Left lung (tissue), 14 donors: ENCODE measurements at places on chromosomes 1 and 21.

GRCh38 chr1:21659099-21659923 is 9.8 kb downstream of the RAP1GAP start:
- DNase-seq, result peak; percentile 95

DNA sequence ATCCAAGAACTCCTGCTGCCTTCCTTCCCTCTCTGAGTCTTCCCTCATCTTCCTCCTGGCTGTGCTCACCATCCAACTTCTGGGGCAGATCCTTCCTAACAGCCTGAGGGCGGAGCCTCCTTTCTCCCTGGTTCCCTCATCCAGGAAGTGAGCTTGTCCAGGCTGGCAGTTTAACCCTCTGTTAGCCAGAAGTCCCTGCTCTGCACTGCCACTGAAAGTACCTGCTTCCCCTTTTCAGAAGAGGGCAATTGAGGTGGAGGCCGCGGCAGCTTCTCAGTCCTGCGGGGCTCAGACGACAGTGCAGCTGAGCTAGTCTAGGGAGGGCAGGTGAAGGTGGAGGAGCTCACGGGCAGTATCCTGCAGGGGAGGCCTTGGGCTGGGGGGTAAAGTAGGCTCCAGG is 149.1 kb downstream of the FCRL5 start:
- no peak for DNase-seq

GRCh38 chr1:247303216-247303615 is 28.5 kb downstream of the ZNF496 start:
- DNase-seq, result no peak

DNA sequence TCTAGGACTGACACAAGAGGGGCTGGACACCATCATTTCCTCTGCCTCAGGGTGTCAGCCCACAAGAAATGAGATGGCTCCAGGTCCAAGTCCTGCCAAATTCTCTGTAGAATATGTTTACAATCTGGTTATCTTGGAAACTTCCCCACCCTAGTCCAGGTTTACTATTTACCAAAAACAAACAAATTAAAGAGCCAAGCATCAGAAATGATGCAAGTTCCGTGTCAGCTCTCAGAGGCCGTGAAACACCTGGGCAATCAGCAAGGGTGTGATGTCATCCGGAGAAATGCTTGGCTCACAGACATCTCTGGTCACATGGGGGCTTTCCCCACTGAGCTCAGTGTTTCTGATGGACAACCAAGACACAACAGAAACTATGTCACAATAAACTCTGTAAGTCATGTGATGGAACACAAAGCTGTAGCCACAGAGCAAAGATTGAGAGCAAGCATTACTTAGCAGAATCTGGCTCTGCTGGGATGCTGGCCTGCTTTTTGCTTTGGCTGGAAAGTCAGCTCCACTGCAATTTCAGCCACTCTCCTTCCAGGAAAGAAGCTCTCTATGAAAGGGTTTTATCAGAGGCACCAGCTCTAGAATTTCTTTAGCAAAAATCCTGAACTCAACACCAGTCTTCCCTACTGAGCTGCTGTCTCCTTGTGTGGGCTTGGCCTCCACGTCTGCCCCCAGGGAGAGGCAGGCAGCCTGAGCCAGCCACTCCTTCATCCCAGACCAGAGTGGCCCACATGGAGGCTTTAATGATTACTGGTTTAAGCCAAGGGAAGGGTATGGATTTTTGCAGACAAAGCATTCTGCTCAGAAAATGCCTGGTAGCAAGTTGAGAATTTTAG is 55.9 kb downstream of the NENF start:
- DNase-seq, result peak; percentile 39
